AG09309 (cell line): ENCODE measurements at places on chromosomes 5 and 9.

DNA sequence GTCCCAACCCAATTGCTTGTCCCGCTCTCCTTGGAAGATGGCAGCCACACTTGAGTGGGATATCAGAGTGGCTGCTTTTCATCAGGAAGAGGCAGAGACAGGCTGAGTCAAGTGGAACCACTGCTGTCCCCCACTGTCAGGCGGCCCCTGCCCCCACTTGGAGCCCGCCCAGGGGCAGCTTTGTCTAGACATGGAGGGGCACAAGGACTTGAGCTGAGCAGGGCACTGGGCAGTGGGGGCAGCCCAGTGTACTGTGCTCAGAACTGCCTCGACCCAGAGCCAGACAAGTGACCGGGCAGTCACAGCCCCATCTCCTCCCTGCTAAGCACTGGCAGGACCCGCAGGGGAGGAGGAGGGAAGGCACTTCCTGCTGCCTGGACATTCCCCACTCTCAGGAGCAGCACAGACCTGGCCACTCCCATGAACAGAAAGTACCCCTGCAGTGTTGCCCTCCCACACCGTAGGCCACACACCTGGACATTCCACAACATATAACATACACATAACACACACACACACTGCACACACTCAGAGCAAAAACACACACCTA lies 91.0 kb downstream of the MRPL36 start:
- no peak for DNase-seq

DNA sequence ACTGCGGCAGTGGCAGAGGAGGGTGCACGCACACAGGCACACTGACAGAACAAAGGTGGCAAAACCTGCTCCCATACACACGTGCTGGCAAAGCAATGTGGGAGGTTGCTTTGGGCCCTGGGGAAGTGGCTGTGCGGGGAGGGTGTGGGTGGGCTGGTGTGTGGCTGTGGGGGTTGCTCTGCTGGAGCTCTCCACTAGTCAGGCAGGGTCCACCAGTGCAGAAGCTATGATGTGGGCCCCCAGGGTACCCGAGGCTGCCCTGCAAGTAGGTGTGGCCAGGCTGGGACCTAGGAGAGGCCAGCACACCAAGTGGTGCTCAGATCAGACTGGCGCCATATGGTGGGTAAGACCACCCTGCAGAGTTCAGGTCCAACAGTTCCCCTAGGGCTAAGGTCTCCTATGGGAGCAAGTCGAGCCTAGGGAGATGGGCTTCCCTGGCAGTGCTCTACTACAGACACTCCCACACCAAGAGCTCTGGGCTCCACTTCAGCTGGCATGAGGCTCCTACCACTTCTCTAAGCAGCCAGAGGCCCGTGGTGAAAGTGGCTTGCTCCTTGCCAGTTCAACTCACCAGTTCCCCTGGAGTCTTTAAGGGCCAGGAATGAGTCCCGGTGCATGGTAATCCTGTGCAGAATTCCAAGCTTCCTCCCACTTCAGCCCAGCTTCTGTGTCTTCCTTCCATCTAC lies 46.2 kb upstream of the IFNE start:
- DNase-seq, result no peak

DNA sequence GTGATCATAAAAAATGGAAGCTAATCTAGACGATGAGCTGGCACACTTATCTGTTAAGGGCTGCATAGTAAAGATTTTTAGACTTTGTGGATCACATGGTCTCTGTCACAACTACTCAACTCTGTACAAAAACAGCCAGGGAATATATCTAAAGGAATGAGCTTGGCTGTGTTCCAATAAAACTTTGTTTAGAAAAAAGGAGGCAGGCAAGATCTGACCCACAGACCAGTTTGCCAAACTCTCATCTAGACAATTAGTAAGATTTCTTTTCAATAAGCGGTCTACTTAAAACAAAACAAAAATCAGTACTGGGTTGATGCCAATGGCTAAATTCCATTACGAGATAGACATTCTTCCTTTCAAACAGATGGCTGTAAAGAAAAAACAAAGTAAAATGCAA lies 53.0 kb upstream of the RETREG1 start:
- no peak for DNase-seq

- no peak for DNase-seq
Observed at GRCh38 chr5:55030676-55031369, 6.8 kb downstream of the GZMK start.

DNA sequence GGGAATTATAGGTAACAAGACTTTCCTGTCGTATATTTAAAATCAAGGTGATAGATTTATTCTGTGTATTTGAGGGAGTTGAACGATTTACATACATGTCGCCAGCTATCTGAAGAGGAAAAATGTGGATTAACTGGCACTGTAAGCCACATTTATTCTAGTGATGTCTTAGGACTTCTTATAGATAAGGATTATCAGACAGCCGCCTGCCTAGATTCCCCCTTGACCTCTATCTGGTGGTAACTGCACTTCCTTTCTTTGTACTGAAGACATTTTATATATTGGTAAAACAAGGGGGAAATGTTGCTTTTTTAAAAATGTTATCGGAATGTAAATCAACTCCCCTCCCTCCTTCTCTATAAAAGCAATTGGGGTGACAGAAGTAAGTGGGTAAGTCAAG lies 39.3 kb upstream of the F2RL2 start:
- no peak for DNase-seq

GRCh38 chr5:34959323-34959722 lies 30.0 kb downstream of the DNAJC21 start:
- peak; percentile 29 for DNase-seq

DNA sequence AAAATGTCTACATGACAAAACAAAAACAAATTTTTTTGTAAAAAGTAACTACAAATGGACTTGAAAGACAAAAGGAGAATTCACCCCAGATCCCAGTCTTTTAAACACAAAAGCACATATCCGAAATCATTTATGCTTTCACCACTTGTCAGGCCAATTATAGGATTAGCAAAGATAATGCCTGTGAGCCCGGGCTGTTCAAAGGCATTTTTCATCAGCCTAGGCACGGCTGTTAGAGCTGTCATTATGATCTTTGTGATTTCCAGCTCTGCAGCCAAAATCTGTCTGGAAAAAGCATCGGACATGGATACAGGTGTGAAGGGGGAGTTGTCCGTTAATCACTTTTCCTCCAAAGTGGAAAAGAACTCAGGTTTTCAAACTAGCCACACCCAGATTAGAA lies 23.6 kb upstream of the RAB14 start:
- DNase-seq, result no peak

DNA sequence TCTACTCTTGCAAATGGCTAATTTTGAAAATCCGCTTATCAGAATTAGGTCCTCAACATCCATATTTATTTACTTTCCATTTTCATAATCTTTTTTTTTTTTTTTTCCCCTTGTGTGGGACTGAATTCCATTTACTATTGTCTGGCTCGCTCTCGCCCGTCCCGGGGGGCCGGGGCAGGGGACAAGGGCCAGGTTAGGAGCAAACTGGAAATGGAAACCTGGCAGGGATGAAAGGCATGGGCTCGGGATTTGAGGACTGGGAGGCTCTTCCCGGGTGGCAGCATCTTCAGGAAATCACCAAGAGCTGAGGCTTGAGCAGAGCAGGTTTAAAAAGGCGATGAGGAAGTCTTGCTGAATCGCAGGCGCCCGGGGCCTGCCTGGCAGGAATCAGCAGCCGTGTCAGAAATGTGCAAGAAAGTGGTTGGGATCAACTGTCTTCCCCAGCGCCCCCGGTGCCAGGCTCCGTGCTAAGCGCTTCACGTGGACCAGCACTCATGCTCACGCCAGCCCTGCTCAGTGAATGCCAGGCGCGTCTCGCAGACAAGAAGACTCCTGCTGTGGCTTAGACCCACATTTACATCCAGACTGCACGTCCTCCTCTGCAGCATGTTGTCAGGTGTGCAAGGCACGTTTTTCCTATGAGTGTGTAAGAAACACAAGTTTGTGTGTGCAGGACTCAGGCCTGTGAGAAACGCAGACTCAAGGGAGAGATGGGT lies 66.3 kb upstream of the UNC5A start:
- no peak for DNase-seq

DNA sequence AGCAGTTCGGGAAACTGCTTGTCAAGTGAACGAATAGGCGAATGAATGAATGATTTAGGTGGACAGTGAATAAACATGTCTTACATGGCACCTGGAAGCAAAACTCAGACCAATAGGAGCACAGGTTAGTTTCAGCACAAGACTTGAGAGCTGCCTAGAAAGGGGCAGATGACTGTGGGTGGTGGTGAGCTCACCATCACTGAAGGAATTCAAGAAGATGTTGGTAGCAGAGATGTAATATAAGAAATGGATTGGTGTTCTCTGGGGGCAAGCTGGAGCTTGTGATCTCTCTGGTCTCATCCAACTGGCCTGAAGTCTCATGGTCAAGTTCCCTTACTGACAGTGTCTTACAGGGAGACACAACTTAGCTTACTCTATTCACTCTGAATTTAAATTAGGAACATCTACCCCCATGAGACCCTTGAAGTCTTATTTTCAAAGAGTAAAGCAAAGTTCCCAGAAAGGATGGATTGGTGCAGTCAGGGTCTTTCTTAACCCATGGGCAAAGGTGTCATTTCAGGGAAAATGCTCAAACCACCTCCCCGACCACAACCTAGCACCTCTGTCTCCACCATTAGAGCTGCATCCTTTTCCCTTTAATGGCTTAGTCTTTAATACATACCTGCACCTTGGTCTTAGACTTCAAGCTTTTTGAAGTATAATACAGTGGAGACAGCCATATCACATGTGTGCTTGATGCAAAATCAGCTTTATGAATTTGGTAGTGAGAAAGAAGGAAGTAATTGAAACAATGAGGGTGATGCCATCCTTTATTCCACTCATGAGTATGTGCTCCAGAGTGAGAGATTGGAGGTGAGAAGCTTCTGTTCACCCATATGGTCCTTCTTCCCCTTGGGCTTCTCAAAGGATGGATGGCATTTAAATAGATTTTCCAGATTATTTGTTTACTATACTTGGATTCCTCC lies 5.1 kb downstream of the LCP2 start:
- DNase-seq, result no peak

- DNase-seq, result no peak
Observed at GRCh38 chr9:129038109-129038852, 1.9 kb downstream of the MIGA2 start.

DNA sequence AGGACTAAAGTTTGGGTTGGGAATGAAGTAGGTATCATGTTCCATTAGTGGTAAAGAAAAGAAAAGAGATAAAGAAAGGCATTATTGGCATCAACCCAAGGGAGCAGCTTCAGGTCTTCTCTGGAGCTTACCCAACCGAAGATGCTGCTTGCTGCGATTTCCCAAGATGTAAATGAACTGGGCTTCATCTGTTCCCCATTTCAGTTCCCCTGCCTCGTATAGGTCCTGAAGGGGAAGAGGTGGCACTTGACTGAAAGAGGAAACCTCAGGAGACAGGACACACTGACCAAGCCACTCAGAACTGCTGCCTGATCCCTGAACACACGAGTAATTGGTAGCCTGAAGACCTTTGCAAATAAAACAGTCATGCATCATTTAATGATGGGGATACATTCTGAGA lies 24.6 kb downstream of the ANXA6 start:
- DNase-seq, result no peak

DNA sequence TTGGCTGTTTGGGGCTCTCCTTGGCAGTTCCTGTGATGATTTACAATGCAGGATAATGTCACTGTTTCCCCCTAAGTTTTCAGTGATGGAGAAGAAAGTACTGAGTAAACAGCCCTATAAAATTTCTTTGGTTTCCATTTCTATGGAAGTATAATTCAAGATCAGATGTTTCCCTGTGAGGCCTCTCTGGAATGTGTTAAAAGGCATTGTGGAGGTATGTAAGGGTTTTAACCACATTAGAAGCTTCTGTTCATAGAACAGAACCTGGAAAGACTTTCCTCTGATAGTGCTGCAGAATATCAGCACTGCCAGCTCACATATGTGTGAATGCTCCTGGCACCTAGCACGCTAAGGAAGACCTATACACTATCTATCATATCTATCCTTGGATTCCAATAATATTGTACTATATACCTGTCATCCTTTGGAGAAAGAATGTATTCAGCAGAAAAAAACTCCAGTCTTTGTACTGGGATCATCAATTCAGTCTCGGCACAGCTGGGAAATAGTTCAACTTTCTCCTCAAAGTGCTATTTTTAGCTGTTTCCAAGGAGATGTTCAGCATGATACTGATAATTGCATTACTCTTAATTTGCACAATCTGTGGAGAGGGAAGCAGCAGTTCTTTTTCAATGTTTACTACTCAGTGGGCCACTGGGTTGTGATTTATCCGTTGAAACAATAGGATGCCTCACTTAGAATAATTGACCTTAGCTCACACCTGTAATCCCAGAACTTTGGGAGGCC lies 21.9 kb downstream of the TTC1 start:
- DNase-seq, result no peak

DNA sequence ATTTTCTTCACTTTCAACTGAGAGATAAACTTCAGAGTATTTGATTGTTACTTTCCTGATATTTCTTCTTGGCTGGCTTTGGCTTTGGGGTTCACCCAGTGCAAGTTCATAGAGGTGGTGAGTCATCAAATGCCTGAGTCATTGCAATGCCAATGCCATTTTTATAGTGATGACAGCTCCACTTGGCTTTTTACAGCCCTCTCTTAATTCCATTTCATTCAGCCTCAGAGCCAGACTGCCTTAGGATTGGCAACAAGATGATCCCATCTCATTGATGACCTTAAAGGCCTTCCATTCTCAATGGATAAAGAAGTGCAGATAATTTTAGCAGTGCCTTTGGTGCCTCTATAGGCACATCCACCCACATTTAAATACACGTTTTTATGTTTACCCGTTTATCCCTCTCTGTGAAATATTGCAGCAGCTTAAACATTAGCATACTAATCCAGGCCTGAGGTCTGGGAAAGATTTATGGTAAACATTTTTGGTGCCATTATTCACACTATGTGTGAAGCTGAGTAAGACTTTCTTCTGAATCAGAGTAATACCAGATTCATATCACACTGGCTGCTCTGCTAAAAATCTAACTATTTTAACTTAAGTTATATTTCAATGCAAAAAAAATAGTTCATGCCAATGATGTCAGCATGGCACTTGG lies 88.9 kb upstream of the TYRP1 start:
- DNase-seq, result no peak
